Placental pericyte (primary cell): ENCODE measurements at places on chromosomes 3 and 15. TPM values are rescaled to one million over a fixed set of nuclear protein-coding genes. Genes with fewer than 3 reads are reported as not detected.

CCDC54 gene
- total RNA-seq: not detected in 2 replicates

VPS18 gene
- total RNA-seq: 56.7 and 78.3 TPM in 2 replicates

LYZL4 gene
- not detected in 2 replicates for total RNA-seq

ZNF774 gene
- total RNA-seq: 0.44 and 1.3 TPM in 2 replicates

SLITRK3 gene
- total RNA-seq: under 0.01 TPM in 1 of 2 replicates, not detected in the other

B3GALNT1 gene
- 12.3 and 16.8 TPM in 2 replicates for total RNA-seq

GAP43 gene
- total RNA-seq: 0.43 TPM in 1 of 2 replicates, not detected in the other

ITIH3 gene
- total RNA-seq: 0.14 TPM in 1 of 2 replicates, not detected in the other

CLDN16 gene
- 0.22 and 0.29 TPM in 2 replicates for total RNA-seq

SLC15A2 gene
- under 0.01 and 0.22 TPM in 2 replicates for total RNA-seq

CYP1A1 gene
- 0.72 and 1.5 TPM in 2 replicates for total RNA-seq

CD96 gene
- total RNA-seq: under 0.01 TPM in 1 of 2 replicates, not detected in the other

FBXW12 gene
- not detected in 2 replicates for total RNA-seq

ACTRT3 gene
- total RNA-seq: 2.8 and 6.0 TPM in 2 replicates

SCN5A gene
- total RNA-seq: 0.22 and 1.1 TPM in 2 replicates

SLC12A1 gene
- total RNA-seq: not detected in 2 replicates

IVD gene
- 33.5 and 47.1 TPM in 2 replicates for total RNA-seq

LRTM1 gene
- not detected in 2 replicates for total RNA-seq

HYAL1 gene
- total RNA-seq: 1.1 TPM in 2 replicates

PRR23A gene
- total RNA-seq: not detected in 2 replicates

ALDH1L1 gene
- total RNA-seq: 0.44 and 1.3 TPM in 2 replicates

EXD1 gene
- not detected in 2 replicates for total RNA-seq

ITIH4 gene
- total RNA-seq: 0.57 and 0.88 TPM in 2 replicates

BFSP2 gene
- not detected in 2 replicates for total RNA-seq

GOLGA6L7 gene
- not detected in 2 replicates for total RNA-seq

TNNC1 gene
- 2.0 TPM in 1 of 2 replicates, not detected in the other for total RNA-seq

COL7A1 gene
- 23.6 and 259 TPM in 2 replicates for total RNA-seq

WDR53 gene
- total RNA-seq: 5.0 and 8.4 TPM in 2 replicates

HRG gene
- not detected in 2 replicates for total RNA-seq

WDR93 gene
- under 0.01 TPM in 1 of 2 replicates, not detected in the other for total RNA-seq

CTXN2 gene
- not detected in 2 replicates for total RNA-seq

POLR2H gene
- 61.1 and 74.4 TPM in 2 replicates for total RNA-seq

NLGN1 gene
- total RNA-seq: 0.44 and 6.7 TPM in 2 replicates
